ENCODE measurements at places on chromosomes 12 and 14.

GRCh38 chr12:88225776-88226175 lies 83.7 kb downstream of the TMTC3 start:
- no peak for DNase-seq

DNA sequence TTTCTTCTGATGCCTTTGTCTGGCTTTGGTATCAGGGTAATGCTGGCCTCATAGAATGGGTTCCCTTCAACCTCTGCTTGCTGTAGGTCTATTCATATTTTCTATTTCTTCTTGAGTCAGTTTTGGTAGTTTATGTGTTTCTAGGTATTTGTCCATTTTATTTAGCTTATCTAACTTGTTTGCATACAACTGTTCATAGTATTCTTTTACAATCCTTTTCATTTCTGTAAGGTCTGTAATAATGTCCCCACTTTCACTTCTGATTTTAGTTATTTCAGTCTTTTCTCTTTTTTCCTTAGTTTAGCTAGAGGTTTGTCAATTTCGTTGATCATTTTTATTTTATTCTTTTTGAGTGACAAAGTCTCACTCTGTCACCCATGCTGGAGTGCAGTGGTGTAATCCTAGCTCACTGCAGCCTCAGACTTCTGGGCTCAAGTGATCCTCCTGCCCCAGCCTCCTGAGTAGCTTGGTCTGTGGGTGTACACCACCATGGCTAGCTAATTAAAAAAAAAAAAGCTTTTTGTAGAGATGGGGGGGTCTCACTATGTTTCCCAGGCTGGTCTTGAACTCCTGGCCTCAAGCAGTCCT lies 11.7 kb downstream of the TTLL5 start:
- no peak for DNase-seq

GRCh38 chr14:72924337-72924736 lies 1.9 kb upstream of the DCAF4 start:
- no peak for DNase-seq

DNA sequence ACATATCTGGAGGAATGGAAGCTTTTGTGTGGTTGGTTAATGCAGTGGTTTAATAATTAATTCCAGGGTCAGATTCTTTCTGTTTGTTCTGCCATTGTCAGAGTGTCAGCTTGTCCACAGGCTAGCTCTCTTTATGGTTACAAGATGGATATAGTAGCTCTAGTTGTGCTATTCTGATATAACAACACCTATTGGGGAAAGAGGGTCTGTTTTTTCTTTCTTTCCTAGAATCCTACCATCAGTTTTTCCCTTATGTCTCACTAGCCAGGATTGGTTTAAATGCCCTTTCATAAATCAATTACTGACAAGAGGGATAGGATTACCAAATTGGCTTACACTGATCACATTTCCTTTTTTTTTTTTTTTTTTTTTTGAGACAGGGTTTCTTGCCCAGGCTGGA lies 27.8 kb downstream of the CNOT2 start:
- no peak for DNase-seq

DNA sequence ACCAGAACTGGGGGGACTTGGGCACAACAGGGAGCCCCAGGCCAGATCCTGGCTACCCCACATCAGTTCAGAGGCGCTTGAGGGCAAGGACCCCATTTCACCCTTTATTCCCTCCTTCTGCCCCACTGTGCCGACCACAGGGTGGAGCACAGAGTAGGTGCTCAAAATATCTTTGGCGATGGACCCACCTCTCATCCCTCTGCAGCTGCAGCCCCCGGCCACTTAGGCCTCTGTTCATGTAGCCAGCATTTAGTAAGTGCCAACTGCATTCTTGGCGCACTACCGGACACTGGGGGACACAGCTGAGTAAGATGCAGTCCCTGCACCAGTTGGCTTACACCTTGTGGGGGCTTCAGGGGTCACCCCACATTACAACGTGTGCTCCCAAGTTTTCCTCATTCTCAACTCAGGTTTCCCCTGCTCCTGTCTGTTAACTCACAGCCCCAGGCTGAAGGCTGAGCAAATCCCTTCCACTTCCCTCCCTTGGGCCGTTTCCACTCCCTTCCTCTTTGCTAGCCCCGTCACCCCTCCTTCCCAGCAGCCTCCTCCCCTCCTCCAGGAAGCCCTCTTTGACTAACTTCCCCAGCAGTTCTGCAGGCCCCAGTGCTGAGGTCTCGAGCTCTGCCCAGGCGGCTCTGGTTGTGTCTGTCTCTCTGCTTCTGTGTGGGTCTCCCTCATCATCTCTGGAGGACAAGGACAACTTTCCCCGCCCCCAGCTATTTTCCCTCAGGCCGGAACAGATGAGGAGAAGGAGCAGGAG lies 26.5 kb downstream of the KRT80 start:
- no peak for DNase-seq

DNA sequence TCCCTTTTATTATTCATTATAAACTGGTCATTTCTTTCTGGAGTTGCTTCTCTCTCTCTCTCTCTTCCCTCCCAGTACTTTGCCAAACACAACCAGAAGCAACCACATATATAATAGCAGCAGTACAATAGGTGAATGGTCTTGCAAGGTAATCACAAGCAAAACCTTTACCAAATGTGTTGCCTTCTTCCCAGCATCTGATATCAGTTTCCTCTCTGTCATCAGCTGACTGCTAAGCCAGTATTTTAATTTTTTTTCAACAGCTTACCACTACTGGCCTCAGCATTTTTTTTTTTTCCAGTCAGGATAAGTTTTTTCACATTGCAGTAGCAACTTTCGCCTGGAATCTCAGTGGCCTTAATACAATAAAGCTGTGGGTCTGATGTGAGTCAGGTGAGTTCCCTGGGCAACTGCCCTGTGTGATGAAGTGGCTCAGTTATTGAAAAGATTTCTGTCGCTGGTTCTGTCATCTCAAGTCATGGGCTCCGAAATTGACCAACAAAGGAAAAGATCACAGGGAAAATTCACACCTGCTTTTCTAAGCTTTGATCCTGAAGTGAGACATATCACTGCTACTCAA lies 282.5 kb upstream of the AMIGO2 start:
- no peak for DNase-seq

DNA sequence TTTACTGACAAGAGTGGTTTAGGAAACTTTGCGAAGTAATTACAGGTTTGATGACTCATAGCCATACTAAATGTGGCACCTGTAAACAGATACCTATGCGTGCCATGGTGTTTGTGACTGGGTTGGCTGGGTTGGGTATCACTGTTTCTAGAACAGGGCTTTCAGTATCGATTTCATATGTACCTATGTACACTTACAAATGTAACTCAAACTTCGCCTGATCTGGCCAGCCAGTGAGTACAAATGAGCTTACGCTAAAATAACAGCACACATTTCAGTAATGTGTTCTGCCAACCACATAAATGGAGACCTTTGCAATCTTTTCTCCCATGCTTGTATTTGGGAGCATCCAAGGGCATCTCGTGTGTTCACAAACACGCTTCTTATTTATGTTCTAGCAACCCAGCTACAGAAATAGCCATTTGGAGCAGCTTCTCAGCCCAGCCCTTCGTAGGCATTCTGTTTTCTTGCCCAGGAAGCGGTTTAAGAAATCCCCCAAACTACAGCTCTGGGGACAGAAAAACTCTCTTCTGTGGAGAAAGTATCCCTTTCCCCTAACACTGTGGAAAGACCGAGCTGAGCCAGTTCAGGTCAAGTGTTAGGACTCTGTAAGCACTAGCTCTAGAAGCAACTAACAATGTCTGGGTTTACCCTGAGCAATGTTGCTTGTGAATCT lies 42.3 kb upstream of the MDM1 start:
- peak; percentile 33 for DNase-seq

GRCh38 chr12:82517808-82518207 lies 159.5 kb downstream of the METTL25 start:
- no peak for DNase-seq

DNA sequence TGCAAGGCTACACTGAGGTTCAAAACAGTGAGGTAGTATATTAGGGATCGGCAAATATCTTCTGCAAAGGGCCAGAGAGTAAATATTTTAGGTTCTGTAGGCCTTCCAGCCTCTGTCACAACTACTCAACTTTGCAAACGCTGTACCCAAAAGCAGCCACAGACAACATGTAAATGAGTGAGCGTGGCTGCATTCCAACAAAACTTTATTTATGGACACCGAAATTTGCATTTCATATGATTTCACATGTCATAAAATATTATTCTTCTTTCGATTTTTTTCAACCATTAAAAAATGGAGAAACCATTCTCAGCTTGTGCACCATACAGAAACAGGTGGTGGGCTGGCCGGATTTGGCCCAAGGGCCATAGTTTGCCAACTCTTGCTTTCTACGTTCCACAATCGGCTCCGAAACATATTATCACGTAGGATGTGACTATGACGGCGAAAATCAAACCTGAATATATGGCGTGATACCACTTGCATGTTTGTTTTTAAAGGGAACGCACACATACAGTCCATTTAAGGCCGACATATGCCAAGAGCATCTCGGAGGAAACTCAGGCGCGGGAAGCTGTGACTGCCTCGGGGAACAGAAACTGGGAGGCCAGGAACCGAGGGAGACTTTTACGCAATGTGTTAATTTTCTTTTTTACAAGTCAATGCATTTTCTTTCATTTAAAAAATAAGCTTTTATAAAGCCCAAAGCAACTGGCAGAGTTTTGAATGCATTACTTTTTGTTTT lies 7.1 kb downstream of the NCOR2 start:
- no peak for DNase-seq

DNA sequence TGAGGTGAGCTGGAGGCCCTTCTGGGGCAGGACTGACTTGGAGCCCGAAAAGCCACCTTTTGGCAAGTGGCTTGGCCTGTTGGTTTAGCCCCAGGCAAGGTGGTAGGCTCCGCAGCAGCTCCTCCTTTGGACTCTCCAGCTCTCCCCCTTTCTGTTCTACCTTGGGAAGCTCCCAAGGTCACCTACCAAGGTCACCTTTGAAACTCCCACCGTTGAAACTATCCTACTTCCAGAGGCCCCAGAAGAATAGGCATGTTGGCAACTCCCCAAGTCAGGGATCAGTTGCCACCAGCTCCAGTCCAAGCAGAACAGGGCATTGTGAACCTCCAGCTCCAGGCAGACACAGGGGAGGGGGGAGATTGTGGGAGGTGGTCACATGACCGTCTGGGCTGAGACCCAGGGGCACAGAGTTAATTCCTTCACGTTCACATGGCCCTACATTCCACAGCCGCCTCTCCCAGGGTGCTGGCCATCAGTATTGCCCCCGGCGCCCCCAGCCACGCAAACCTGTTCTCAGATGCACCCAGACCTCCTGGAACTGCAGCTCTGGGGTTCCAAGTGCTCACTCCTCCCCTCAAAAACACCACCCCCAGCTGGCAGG lies 14.4 kb downstream of the IRF2BPL start:
- no peak for DNase-seq

DNA sequence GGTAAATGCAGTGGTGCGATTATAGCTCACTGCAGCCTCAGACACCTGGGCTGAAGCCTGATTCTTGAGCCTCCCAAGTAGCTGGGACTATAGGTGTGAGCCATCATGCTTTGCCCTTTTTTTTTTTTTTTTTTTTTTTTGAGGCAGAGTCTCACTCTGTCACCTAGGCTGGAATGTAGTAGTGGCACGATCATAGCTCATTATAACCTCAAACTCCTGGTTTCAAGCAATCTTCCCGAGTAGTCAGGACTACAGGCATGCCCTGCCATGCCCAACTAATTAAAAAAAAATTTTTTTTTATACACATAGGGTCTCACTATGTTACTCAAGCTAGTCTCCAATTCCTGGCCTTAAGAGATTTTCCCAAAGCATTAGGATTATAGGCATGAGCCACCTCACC lies 6.9 kb downstream of the ATP2A2 start:
- no peak for DNase-seq

- DNase-seq = no peak
Measured at GRCh38 chr12:45658020-45658419, 71.5 kb upstream of the ARID2 start.

GRCh38 chr14:69499436-69499835 lies 14.9 kb downstream of the PLEKHD1 start:
- no peak for DNase-seq

DNA sequence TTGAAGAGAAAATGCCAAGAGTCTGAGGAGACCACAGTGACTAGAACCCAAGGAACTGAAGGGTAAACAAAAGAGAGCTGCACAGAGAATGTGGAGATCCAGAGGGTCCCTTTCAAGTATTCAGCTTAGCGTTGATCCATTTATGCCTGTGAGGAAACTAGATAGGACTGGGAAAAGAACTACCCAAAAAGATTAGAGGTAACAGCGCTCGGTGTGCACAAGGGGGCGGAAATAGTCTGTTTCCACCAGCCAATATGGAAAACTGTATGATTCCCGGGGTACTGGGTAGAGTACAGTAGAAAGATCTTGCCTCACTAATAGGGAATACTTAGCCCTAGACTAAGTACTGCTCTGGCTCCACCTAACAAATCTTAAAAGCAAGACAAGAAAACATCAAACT lies 135.5 kb downstream of the DPF3 start:
- no peak for DNase-seq

- no peak for DNase-seq
Measured at GRCh38 chr14:79834868-79835267, 376.4 kb downstream of the DIO2 start.

DNA sequence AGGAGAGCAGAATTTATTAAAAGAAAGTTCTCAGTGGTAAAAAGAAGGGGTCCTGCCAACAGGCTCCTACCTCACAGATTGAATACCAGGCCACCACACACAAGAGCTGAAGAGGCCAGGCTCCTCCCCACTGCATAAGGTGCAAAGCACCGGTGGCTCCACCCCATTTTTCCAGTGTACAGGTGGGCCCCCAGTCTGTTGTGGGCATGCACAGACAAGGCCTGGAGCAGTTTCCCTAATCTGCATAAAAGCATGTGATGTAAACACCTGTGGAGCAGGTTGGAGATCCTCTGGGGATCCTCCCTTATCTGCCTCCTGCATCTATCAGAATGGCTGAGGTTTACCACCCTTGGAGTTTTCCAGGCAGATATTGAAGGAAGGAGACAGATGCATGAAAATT lies 45.7 kb upstream of the PDZRN4 start:
- DNase-seq = no peak

DNA sequence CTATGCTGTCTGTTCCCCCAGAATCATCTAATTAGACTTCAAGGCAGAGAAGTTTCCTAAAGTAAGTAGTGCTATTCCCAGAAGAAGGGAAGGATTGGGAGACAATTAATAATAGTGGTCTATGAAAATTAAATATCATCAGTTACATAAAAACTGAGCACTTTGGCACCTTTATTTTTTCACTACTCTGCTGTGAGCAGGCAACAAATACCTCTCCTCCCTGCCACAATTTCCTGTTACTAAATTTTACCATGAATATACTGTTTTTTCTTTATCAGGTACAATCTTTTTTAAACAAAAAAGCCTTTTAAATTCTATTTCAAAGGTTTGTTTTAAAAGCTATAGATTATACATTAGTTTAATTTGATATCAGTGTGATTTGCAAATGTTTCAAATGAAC lies 29.4 kb upstream of the KRAS start:
- no peak for DNase-seq

Measured in central memory CD8-positive, alpha-beta T cell (primary cell).